Left lung (tissue), 14 donors: ENCODE measurements at places on chromosomes 2 and 18. TPM values are rescaled to one million over a fixed set of nuclear protein-coding genes. Genes with fewer than 3 reads are reported as not detected.
A peak's percentile ranks its signal among the peaks of the same experiment; 100 is the strongest.

DNA sequence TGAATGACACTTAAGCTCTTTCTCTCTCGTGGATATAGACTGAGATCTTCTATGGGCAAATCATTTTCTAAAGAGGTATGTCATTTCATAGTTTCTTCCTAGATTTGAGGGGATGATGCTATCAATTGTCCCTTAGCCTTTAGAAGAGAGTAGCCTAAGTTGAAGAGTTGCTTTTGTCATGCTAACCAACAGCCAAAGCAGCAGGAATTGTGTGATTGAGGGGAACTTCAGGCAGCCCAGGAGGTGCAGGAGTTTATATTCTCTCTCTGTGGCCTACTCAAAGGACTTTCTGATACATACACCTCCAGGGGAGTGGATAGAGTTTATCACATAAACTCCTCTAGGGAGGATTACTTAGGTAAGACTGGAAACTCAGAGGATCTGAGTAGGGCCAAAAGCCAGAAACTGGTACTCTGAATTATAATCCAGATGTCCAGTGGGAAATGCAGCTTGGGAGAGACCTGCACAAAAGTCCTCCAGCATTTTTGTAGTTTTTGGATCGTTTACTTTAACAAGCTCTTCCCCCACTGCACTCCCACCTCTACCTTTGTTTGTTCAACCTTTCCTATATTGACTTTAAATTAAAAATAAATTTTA lies 150.7 kb upstream of the CCDC68 start:
- H3K27me3 ChIP-seq: no peaks in the 10 kb centered on the region
- H3K4me3 ChIP-seq: no peak overlapping the region
- H3K4me1 ChIP-seq: no peaks in the 10 kb centered on the region
- no peaks in the 10 kb centered on the region for H3K36me3 ChIP-seq
- DNase-seq: no peak
- H3K27ac ChIP-seq: no peak overlapping the region

DNA sequence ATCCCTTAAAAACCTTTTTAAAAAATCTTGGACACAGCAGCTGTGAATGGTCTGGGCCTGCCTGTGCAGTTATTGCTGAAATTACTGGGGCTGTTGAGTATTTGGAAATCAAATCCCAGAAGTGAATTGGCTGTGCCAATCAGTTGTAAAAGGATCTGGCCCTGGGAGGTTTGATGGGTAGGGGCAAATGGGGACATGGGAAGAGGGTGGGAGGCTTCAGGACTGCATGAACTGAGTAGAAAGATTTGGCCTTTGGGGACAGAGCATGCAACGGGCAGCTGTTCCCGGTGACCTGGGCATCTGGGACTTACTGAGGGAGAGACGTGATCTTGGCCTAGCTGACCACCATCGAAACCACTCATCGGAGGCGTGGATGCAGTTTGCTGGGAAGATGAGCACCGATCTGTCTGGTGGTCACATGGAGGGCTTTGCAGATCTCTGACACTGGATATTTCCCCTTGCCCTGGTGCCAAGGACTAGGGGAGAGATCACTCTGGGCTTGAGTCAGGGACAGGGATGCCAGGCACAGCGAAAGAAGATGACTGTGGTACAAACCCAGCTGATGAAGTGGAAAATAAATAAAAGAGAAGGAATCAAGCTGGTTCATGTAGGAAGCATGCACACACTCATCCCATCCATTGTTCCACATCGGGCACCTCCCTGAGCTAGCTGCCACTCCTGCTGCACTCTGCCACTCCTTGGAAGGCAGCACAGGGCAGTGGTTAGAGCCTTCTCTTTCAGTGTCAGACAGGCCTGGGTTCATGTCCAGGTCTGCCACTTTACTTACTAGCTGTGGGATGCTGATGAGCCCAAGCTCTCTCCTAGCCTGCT lies 58.4 kb downstream of the SEMA4F start:
- no peak overlapping the region for H3K27ac ChIP-seq
- peaks cover 11% of the 10 kb centered on the region for H3K27me3 ChIP-seq
- no peaks in the 10 kb centered on the region for H3K36me3 ChIP-seq
- DNase-seq: no peak
- H3K4me3 ChIP-seq: no peak overlapping the region

The CIDEA gene
- not detected for total RNA-seq

- H3K4me3 ChIP-seq: no peak overlapping the region
- no peaks in the 10 kb centered on the region for H3K27me3 ChIP-seq
- H3K36me3 ChIP-seq: no peaks in the 10 kb centered on the region
- DNase-seq: peak; percentile 7
- no peak overlapping the region for H3K27ac ChIP-seq
- H3K4me1 ChIP-seq: no peaks in the 10 kb centered on the region
These were observed 29.6 kb downstream of the MCEE start for GRCh38 chr2:71100195-71100964.

DNA sequence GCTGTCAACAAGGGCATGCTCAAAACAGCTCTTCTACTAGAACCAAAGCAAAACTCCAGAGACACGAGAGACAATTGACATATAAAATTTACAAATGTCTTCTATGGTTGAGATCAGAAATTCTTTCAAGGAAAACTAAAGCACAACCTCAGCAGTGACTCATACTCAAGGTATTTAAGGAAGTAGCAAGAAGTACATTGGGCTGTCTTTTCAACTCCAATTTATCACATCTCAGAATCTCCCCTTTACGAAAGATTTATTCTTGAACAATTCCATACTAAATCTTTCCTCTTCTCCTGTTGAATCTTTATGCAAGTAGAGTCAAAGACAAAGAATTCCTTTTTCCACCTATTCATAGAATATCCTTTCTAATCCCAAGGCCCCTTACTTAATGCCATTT lies 324.0 kb downstream of the IRS1 start:
- no peaks in the 10 kb centered on the region for H3K27me3 ChIP-seq
- no peaks in the 10 kb centered on the region for H3K36me3 ChIP-seq
- no peak overlapping the region for H3K27ac ChIP-seq
- DNase-seq: no peak
- no peaks in the 10 kb centered on the region for H3K4me1 ChIP-seq

The NMUR1 gene
- total RNA-seq: 0.96 TPM

The TPO gene
- not detected for total RNA-seq

The EVX2 gene
- total RNA-seq: not detected

DNA sequence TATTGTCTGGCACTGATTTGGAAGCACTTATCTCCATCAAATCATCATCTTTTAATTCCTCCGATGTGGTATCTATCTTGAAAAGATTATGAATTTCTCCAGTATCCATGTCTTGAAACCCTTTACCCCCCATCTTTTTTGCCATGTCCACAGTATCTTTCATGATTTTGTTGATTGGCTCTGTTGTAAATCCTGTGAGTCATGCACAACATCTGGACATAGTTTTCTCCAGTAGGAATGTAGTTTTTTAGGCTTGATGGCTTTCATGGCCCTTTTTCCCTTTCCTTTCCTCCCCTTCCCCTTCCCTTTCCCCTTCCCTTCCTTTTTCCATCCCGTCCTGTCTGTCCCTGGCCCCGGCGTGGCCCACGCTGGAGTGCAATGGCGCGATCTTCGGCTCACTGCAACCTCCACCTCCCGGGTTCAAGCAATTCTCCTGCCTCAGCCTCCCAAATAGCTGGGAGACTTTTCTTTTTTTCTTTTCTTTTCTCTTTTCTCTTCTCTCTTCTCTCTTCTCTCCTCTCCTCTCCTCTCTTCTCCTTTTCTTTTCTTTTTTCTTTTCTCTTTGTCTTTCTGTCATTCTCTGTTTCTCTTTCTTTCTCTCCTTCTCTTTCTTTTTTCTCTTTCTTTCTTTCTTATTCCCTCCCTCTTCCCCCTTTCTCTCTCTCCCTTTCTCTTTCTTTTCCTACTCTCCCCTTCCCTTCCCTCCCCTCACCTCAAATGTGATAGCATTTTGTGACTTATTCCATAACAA lies 18.4 kb upstream of the ZNF638 start:
- no peaks in the 10 kb centered on the region for H3K4me1 ChIP-seq
- no peak overlapping the region for H3K4me3 ChIP-seq
- H3K36me3 ChIP-seq: no peaks in the 10 kb centered on the region
- DNase-seq: no peak
- H3K27me3 ChIP-seq: no peaks in the 10 kb centered on the region

DNA sequence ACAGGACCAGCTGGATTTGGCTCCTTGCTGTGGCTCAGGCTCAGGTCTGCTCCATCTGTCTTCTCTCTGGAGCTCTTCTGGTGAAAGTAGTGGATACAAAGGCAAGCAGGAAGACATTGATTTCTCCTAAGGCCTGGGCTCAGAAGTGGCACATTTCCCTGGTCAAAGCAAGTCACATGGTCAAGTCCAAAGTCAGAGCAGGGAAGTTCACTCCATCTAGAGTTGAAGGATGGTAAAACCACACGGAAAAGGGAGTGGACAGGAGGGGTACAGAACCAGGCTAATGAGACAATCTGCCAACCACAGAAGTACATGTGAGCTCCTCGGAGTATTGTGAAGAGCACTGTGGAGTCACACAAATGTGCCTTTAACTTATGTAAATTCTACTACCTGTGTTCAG lies 66.1 kb downstream of the MARCO start:
- H3K4me1 ChIP-seq: peaks cover 7% of the 10 kb centered on the region
- no peak overlapping the region for H3K27ac ChIP-seq
- DNase-seq: no peak
- H3K36me3 ChIP-seq: no peaks in the 10 kb centered on the region

The PTCD3 gene
- total RNA-seq: 76.8 TPM

The E2F6 gene
- 8.7 TPM for total RNA-seq

GRCh38 chr2:237322564-237322963 lies 91.4 kb downstream of the COL6A3 start:
- H3K27me3 ChIP-seq: no peaks in the 10 kb centered on the region
- no peaks in the 10 kb centered on the region for H3K36me3 ChIP-seq
- H3K4me1 ChIP-seq: peaks cover 7% of the 10 kb centered on the region
- H3K4me3 ChIP-seq: no peak overlapping the region
- no peak overlapping the region for H3K27ac ChIP-seq
- no peak for DNase-seq

GRCh38 chr2:42809819-42810120 lies 17.4 kb upstream of the HAAO start:
- H3K27me3 ChIP-seq: no peaks in the 10 kb centered on the region
- peak overlapping the region; percentile 58 for H3K4me3 ChIP-seq
- H3K4me1 ChIP-seq: peaks cover 29% of the 10 kb centered on the region
- H3K27ac ChIP-seq: peak overlapping the region; percentile 100

DNA sequence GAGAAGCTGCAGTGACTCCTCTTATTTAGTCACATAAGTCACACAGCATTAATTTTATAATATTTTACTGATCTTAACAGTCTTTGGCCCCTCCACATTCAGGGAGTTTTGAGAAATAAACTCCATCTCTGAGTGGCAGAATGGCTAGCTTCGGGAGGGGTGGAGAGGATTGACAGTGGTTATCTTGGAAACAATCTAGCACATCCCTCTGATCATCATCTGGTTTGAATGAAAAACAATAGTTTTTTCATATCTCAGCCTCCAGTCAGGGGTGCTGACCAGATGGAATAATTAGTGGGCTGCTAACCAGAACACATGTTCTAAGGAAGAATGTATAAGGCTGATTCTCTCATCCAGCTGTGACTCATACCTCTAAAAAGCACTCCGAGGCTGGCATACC lies 477.5 kb downstream of the DPP10 start:
- no peaks in the 10 kb centered on the region for H3K4me1 ChIP-seq
- H3K27ac ChIP-seq: no peak overlapping the region
- no peak for DNase-seq
- no peak overlapping the region for H3K4me3 ChIP-seq
- no peaks in the 10 kb centered on the region for H3K27me3 ChIP-seq

The EHD3 gene
- total RNA-seq: 6.8 TPM

The SERPINB13 gene
- not detected for total RNA-seq

- no peaks in the 10 kb centered on the region for H3K36me3 ChIP-seq
- no peak overlapping the region for H3K4me3 ChIP-seq
- H3K27ac ChIP-seq: no peak overlapping the region
- no peaks in the 10 kb centered on the region for H3K4me1 ChIP-seq
- no peaks in the 10 kb centered on the region for H3K27me3 ChIP-seq
These were observed 108.3 kb downstream of the PIEZO2 start for GRCh38 chr18:11040823-11041656.

GRCh38 chr2:159003555-159003954 lies 35.1 kb downstream of the TANC1 start:
- no peak overlapping the region for H3K27ac ChIP-seq
- peaks cover 23% of the 10 kb centered on the region for H3K4me1 ChIP-seq
- peaks cover 11% of the 10 kb centered on the region for H3K36me3 ChIP-seq
- H3K4me3 ChIP-seq: no peak overlapping the region
- H3K27me3 ChIP-seq: no peaks in the 10 kb centered on the region

- H3K36me3 ChIP-seq: no peaks in the 10 kb centered on the region
- no peaks in the 10 kb centered on the region for H3K27me3 ChIP-seq
- H3K4me1 ChIP-seq: no peaks in the 10 kb centered on the region
These were observed 33.6 kb downstream of the LYPD6 start for GRCh38 chr2:149363958-149364357.

GRCh38 chr18:72407048-72407447 lies 137.1 kb downstream of the CBLN2 start:
- DNase-seq: no peak
- H3K4me3 ChIP-seq: no peak overlapping the region
- H3K27ac ChIP-seq: no peak overlapping the region
- H3K27me3 ChIP-seq: no peaks in the 10 kb centered on the region

The CD207 gene
- 0.73 TPM for total RNA-seq

- peaks cover 18% of the 10 kb centered on the region for H3K4me1 ChIP-seq
- peaks cover 99% of the 10 kb centered on the region for H3K36me3 ChIP-seq
- H3K27ac ChIP-seq: no peak overlapping the region
- H3K4me3 ChIP-seq: no peak overlapping the region
- H3K27me3 ChIP-seq: no peaks in the 10 kb centered on the region
- DNase-seq: no peak
These were observed 73.2 kb downstream of the EMILIN2 start for GRCh38 chr18:2920027-2920426.

DNA sequence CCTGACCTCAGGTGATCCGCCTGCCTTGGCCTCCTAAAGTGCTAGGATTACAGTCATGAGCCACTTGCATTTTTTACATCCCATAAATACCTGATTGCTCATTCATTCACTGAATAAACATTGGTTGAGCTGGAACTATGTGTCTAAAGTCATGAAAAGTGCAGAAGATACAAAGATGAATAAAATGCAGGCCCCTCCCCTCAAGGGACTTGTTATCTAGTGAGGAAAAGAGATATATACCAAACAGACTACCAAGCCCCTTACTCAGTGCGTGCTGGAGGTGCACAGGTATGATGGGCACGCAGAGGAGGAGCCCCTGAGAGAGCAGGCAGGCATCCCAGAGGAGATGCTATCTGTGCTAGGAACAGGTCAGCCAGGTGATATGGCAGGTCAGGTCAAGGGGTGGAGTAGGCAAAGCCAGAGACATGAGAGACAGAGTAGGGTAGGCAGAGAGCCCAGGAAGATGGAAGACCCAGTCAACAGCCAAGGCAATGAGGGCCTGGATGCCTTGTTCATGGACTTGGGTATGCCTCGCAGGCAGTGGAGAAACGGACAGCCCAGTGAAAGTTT lies 7.7 kb downstream of the FHL2 start:
- H3K27ac ChIP-seq: no peak overlapping the region
- H3K4me1 ChIP-seq: no peaks in the 10 kb centered on the region
- H3K27me3 ChIP-seq: no peaks in the 10 kb centered on the region
- H3K4me3 ChIP-seq: no peak overlapping the region
- H3K36me3 ChIP-seq: no peaks in the 10 kb centered on the region

- no peak overlapping the region for H3K4me3 ChIP-seq
- peaks cover 5% of the 10 kb centered on the region for H3K4me1 ChIP-seq
- no peak overlapping the region for H3K27ac ChIP-seq
- DNase-seq: no peak
- no peaks in the 10 kb centered on the region for H3K36me3 ChIP-seq
These were observed 261.5 kb downstream of the PTGR3 start for GRCh38 chr18:74947417-74947816.
